T-cell (primary cell): ENCODE measurements at places on chromosomes 1 and 21.

- no peak for DNase-seq
Measured at GRCh38 chr1:116122955-116123757, 12.0 kb downstream of the MAB21L3 start.

DNA sequence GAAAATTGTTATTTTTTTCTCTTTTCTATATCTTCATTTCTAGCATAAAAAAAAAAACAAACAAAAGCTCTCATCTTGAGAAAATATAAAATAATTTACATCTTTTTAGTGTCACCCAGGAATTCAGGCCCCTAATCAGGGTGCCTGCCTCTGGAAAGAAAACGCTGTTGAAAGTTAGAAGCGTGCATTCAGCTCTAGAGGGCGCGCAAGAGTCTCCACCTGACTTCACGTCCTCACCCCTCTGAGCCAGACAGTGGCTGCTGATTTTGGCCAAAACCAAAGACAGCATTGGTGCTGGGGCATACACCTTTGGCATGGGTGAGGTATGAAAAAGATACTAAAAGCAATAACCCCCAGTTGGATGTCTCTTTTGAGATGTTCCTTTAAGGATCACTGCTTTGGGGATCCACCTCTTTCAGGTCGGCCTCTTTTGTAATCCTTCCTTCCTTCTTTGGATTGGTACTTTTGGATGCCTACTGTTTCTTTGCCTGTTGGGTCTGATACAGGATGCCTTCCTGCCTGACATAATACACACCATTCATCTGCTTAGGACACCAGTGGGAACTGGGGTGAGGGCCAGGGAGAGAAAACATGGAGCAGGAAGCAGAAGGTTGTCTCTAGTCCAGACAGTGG is 77.6 kb upstream of the CHRM3 start:
- DNase-seq: peak; percentile 10

DNA sequence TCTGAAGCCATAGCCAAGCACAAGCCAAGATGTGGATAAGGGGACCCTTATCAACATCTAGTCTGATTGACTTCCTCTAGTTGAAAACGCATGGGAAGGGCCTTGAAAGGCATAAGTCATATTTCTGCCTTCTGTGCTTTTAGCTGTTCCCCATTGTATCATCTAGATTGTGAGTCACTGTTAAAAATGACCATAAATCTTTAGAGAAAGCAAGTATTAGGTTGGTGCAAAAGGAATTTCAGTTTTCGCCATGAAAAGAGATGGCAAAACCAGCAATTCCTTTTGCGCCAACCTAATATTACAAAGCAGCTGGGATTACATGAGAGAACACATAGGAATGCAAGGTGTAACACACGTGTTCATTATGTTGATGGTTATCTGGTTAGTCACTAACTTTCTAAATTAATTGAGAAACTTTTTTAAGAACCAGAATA is 63.6 kb downstream of the CLIC6 start:
- DNase-seq: no peak

GRCh38 chr21:35663856-35664606 is 396.3 kb downstream of the SETD4 start:
- no peak for DNase-seq

DNA sequence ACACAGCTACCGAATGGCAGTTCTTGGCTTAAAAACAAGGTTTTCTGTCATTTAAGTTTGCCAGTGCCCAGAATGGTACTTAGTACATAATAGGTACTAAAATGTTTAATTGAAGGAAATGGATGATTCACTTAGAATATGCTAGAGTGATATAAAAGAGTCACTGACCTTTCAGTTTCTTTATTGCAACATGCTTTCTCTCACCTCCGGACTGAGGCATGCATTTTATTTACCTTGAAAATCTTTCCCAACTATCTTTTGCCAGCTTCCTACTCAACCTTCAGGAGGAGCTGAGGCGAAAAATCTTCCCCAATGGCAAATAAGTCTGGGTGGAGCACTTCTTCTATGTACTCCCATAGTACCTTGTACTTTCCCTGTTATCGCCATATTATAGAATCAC is 244.9 kb downstream of the ZNF648 start:
- no peak for DNase-seq

DNA sequence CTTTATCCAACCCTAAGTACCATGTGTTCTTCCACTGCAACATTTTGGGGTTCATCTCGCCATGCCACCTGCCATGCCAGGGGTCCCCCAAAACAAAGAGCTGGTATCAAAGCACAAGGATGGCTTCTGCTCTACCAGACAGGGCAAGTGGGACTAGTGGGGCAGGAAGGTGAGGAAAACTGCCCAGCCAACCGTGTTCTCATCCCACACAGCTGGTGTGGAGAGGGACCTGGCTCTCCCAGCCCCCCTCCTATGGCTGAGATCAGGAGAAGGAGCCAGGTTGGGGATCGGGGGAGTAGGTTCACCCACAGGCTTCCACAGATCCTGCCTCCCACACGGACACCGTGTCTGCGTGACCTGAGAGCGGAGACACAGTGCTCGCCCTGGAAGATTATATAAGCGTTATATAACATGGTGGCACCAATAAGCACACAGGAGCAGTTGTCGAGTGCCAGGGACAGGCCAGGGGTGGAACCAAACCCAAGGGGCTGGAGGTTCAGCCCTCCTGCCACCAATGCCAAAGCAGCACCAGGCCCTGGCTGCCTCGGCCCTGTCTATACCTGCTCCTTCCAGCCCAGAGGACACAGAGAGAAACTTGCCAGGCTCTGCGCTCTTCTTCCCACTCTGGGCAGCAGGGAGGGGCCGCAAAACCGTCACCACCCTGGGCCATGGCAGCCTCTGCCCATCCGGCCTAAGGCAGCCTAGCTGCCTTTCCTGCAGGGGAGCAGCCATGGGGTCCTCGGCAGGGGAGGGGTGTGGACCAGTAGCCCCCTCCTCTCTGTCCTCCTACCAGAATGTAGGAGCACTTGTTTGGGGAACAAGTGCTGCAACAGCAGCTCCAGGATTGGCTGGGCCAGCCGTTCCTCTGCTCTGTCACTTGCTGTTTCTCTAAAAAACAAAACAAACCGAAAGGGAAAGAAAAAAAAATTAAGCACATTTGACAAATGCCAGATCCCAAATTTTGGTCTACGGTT is 43.5 kb downstream of the CD34 start:
- DNase-seq: no peak

DNA sequence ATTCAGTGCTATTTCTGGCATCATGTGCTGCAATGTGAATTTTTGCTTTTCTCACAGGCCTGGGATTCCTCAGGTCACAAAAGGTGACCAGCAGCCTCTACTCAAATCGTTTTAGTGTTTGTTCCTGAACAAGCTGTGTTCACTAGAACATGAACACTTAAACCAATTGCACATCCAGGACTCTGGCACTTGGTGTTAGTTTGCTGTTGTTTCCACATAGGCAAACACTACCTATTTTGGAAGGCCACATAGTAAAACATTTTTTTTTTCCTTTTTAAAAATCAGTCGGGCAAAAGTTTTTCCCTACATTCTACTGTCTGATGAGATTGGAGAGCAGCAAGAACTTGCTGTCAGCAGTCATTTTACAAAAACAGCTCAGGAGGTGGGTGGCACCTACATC is 83.2 kb downstream of the PLPP3 start:
- no peak for DNase-seq

DNA sequence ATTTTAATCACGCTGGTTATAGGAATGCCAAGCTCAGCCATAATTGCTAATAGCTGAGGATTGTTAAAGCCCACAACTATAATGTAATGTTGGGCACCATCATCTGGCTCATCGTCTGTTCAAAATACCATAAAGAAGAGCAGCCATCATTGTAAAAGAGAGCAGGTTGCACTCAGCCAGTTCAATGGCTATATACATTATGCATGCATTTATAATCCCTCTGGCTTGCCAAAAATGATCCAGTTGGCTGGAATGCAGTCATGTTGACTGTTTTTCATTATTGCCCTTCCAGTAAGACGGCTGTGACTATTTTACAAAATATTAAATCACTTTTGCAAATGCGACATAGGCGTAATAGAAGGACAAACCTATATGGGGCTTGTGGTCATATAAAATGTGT is 85.3 kb downstream of the SPAG17 start:
- DNase-seq: no peak

GRCh38 chr1:225467193-225468020 is 39.6 kb upstream of the LBR start:
- peak; percentile 84 for DNase-seq

DNA sequence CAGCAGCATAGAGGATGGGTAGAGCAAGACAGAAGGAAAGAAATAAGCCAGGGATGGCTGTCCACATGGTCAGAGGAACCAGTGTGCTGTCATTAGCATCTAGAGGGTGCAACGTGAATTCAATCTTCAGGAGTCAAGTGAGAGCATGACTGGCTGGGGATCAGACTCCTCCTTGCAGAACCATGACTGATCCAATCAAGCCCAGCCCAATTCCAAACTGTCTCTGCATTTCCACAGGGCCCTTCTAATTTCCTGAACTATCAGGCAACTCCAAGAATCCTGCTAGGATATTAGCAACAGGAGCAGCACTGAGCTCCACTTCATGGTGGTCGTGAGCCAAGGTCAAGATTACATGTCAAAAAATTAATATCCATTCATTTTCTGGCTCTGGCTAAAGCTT is 166.8 kb upstream of the CAMK1G start:
- no peak for DNase-seq

GRCh38 chr1:54227891-54228310 is 27.9 kb downstream of the MRPL37 start:
- no peak for DNase-seq

DNA sequence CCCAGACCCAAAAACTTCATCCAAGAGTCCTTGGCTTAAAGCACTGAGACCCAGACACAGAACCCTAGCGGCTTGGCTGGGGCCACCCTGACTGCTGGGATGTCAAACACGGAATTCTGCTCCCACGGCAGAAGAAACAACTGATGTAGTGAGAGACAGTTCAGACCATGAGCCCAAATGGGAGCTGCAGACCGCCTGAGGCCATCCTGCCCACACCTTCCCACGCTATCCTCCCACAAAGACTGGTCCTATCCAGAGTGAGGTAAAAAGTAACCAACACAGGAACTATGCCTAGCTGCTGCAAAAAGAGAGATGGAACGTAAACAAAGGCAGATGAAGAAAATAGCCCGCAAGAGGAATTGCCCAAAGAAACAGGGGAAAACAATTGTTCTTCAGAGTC is 203.3 kb downstream of the PTPRU start:
- no peak for DNase-seq

- DNase-seq: no peak
Measured at GRCh38 chr1:219991919-219992318, 54.4 kb downstream of the EPRS1 start.

GRCh38 chr1:192598589-192598988 is 23.0 kb downstream of the RGS1 start:
- no peak for DNase-seq
